ENCODE measurements at places on chromosomes 12 and 14.

GRCh38 chr12:4118017-4118510 is 155.5 kb upstream of the CCND2 start:
- no peak for DNase-seq

- no peak for DNase-seq
These were observed 6.1 kb upstream of the PSMA6 start for GRCh38 chr14:35286003-35286600.

GRCh38 chr12:46205294-46205693 is 63.5 kb downstream of the SLC38A1 start:
- no peak for DNase-seq

DNA sequence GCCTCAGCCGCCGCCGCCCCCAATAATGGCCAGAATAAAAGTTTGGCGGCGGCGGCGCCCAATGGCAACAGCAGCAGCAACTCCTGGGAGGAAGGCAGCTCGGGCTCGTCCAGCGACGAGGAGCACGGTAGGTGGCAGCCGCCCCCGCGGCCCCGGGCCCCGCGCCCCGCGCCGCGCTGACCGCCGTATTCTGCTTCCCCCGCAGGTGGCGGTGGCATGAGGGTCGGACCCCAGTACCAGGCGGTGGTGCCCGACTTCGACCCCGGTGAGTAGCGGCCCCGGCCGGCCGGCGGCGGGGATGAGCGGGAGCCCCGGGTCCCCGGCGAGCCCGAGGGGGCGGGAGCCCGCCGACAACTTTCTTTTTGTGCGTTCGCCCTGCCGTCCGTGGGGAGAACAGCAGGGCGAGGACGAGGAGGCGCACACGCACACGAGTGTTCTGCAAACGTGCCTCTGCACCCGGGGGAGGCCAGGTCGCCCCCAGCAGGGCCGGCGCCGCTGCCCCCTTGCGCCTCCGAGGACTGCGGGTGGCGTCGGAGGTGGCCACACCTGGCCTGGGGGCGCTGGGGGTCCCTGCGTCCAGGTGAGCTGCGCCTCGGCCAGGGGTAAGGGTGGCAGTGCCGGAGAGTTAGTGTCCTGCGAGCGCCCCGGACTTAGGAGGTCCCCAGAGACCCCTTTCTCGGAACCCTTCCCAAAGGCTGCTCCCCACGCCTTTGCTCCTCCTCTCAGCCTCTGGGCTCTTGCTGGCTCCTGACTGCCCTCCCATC is 794 bp downstream of the RCOR1 start:
- DNase-seq, result no peak

- no peak for DNase-seq
These were observed 34.8 kb downstream of the TMEM229B start for GRCh38 chr14:67453575-67454300.

GRCh38 chr14:89544636-89545301 is 127.7 kb upstream of the FOXN3 start:
- DNase-seq, result no peak

- peak; percentile 76 for DNase-seq
These were observed 229.8 kb upstream of the LRIG3 start for GRCh38 chr12:59149995-59150642.

DNA sequence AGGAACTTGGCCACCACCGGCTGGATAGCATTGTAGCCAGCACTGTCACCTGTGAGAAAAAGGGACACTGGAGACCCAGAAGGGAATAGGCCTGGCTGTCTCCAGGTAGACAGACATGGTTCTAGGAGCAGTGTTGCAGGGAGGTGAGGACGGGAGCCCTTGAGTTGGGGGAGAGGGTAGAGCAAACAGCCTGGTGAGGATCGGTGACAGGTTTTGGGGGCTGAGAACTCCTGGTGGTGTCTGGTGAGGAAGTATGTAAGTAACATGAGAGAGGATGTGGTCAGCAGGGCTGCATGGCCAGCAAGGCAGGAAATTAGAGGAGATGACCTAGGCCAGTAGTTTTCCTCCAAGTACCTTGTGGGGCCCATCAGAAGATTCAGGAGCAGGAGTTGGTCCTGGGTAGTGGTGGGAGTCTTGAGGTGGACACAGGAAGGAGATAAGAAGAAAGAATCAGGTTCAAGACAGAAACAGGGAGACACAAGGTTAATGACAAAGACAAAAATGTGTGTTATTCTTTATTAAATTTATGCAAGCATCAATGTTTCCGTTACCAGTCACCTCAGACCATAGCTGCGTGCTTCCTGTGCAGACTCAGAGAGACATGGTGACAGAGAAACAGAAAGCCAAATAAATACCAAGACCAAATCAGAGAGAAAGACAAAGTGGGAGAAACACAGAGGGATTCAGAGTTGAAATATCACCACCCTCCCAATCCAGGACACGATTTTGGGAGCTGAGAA is at the start of gene ARHGAP9:
Gene ARHGAP9 (minus strand): TSS at position 491 of the 740 bp plus-strand sequence. CDS start 460 bp downstream, at position 31.
- no peak for DNase-seq

- no peak for DNase-seq
These were observed 1.1 kb downstream of the INHBE start for GRCh38 chr12:57456145-57456700.

- DNase-seq, result no peak
These were observed 8.7 kb downstream of the ZCCHC8 start for GRCh38 chr12:122491991-122492390.

DNA sequence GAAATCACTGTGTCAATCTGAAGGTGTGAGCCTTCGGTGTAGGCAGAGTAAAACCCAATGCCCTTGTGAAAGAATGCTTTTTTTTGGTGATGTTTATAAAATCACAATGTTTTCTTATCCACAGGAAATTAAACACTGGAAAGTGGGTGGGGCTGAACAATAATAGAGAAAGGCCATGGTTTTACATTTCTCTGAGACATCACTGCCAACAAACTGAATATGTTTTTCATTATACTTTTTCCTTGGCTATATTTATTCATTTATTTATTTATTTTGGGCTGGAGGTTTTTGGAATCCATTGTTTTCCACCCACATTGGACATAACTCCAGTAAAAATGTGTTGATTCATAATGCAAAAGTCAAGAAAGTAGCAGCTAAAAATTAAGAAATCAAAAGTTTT is 16.9 kb downstream of the LRRK2 start:
- DNase-seq, result no peak

GRCh38 chr12:56948457-56948777 is 9.0 kb downstream of the RDH16 start:
- DNase-seq, result no peak

DNA sequence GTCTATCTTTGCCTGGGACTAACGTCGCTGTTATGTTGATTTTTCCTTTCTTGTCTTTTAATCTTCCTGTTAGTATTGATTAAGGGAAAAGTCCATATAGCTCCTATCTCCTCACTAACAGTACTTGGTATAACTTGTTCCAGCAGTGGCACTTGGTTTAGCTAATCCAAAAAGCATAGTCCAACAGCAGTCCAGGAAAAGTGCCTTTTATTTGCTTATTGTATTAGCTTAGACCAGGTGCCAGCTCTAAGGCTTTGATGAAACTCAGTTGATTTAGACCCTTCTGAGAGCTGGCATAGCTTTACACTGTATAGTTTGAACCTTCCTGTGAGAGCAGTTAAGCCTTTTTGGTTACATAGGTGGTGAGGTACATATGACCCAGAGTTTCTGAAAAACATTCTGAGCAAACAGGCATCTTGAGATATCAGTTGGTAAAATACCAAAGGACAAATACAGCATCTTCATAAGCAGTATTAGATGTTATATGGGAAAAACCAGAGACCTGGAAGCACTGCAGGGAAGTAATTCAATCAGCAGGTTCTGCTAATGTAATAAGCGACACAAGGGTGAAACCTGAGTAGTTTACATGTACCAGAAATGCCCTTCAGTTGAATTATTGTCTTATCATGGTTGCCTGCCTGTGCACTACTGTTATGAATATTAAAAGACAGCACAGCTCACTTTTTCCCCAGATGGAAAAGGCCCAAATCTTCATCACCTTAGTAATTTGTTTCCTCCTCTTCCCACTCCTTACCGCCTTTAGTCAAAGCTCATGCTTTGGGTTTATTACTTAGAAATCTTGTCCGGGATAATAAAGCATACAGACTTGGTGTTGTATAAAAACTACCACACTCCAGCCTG is 13.0 kb downstream of the PELI2 start:
- no peak for DNase-seq

GRCh38 chr12:32548691-32549281 is 130.3 kb upstream of the DNM1L start:
- DNase-seq, result no peak

DNA sequence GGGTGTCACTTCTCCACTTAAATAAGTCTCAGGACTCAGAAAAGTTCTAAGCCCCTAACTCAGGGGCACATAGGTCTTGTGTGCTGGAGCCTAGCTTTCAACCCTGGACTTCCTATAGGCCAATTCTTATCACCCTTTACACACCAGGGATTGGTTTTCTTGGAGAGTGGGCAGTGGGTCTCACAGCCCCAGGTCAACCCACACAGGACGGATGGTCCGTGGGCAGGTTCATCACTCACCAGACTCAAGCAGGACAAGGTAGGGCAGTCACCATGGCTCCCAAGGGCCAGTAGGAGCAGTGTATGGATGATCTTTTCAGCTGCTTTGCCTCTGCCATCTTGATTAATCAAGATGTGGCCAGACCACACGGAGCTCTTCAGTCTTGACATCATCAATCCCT is 232.5 kb downstream of the SLC41A2 start:
- no peak for DNase-seq

GRCh38 chr12:21819678-21820077 is 45.2 kb upstream of the KCNJ8 start:
- DNase-seq, result no peak

DNA sequence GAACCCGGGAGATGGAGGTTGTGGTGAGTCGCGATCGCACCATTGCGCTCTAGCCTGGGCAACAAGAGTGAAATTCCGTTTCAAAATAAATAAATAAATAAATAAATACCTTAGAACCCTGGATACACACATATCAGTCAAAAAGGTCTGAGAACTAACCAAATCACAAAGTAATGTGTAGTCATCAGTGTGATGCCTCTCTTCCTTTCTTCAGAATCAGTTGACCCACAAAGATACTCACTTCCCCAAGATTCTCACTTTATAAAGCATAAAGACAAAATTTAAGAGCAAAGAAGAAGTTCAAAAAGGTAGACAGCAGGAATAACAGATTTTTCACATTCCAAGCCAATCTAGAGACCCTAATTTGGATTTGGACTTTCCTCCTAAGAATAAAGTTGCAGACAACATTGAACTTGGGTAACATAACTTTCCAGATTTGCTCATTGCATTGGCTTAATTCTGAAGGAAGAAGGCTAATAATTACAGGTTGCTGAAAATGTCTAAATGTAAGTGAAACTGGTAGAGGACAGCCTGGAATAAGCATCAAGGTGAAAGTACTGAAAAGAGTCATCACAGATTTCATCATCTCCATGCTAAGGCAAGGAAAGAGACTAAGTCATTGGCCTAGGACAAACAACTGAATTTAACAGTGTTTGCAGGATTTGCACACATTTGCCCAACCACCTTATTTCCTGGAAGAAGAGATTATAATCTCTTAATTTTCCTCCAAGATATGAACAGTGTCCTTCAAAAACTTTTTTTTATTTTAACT is 17.4 kb downstream of the TMED10 start:
- DNase-seq, result no peak

GRCh38 chr14:62409169-62409568 is 636.1 kb downstream of the KCNH5 start:
- no peak for DNase-seq

DNA sequence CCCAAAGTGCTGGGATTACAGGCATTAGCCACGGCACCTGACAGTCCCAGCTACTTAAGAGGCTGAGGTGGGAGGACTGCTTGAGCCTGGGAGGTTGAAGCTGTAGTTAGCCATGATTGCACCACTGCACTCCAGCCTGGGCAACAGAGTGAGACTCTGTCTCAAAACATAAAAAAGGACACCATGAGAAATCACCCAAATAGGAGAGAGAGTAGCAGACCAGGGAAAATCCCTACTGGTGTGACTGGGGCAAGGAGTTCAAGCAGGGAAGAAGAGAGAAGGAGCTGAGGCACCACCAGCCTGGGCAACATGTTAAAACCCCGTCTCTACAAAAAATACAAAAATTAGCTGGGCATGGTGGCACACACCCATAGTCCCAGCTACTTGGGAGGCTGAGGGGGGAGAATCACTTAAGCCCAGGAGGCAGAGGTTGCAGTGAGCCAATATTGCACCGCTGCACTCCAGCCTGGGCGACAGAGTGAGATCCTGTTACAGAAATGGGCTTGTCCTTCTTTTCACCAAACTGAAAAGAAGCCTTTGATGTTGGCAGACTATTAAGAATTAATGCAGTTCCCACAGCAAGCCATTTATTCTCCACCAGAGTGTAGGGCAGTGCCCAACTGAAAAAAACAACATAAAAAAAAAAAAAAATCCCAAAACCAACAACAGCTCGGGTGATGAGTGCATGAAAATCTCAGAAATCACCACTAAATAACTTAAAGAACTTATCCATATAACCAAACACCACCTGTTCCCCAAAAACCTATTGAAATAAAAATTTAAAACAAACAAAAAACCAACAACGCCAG is 4.5 kb upstream of the SRSF9 start:
- DNase-seq, result no peak

GRCh38 chr12:2531371-2531770 is 263.4 kb upstream of the FKBP4 start:
- DNase-seq, result no peak

- no peak for DNase-seq
These were observed 17.3 kb downstream of the VDR start for GRCh38 chr12:47887529-47887928.

- DNase-seq, result no peak
These were observed 1042.1 kb downstream of the FSCB start for GRCh38 chr14:43464968-43465367.

DNA sequence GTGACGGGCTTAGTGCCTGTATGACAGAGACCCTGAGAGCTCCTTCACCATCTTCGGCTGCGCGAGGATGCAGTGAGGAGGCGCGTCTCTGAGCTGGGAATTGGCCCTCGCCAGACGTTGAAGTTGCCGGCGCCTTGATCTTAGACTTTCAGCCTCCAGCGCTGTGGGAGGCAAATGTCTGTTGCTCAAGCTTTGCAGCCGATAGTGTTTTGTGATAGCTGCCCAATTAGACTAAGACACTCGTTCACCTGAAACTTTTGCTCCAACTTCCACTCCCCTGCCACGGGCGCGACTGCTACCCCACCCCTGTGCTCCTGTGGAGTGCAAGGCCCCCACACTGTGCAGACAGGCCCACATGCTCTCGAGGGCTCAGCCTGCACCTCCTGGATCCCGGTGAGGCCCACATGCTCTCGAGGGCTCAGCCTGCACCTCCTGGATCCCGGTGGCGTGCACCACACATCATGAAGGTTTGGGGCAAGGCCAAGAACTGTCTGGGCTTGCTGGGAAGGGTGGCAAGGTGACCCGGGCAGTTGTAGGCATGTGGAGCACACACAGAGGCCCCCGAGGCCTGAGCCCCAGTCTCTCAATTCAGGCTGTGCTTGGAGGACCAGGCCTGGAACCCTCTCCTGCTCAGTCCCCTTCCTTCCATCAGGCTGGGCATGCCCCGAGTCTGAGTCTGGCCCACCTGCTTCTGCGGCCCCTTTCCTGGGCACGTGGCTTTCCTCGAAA is 324.6 kb downstream of the TMEM121 start:
- no peak for DNase-seq

DNA sequence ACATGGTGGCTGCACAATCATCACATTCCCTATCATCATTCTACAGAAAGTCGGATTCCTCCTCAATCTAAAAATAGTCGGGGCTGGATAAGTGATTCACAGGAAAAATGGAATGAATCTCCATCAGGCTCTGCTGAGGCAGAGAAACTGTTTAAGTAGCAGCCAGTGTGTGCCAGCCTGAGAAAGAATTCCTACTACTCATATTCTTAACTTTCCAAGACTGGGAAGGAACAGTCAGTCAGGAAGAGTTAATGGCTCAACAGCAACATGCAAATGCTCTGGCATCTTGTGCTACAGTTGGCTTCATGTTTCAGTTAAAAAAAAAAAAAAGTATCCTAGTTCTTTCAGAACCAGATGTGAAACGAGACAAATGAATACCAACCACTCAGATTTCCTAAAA is 187.0 kb downstream of the GRIP1 start:
- DNase-seq, result no peak

- peak; percentile 2 for DNase-seq
These were observed 556 bp downstream of the MTHFD1 start for GRCh38 chr14:64388533-64389285.

Data from forelimb muscle (tissue), 1 donor.